Vein endothelial cell (primary cell): ENCODE measurements at places on chromosomes 3 and 15. TPM values are rescaled to one million over a fixed set of nuclear protein-coding genes. Genes with fewer than 3 reads are reported as not detected.

The COL7A1 gene
- under 0.01 and 0.19 TPM in 2 replicates for total RNA-seq

The CTSH gene
- total RNA-seq, result 30.6 and 33.0 TPM in 2 replicates

The SLC12A8 gene
- 0.65 and 0.86 TPM in 2 replicates for total RNA-seq

The GNAI2 gene
- 732 and 810 TPM in 2 replicates for total RNA-seq

The PTH1R gene
- total RNA-seq, result 0.48 and 0.65 TPM in 2 replicates

The CA12 gene
- 0.98 and 1.2 TPM in 2 replicates for total RNA-seq

The TBC1D23 gene
- 36.6 and 45.9 TPM in 2 replicates for total RNA-seq
